Activated CD4-positive, alpha-beta T cell treated with anti-CD3 and anti-CD28 coated beads, Interleukin-2, Interleukin-6, amounts not matched to agents 100 ng/mL and 50 ng/mL, durations not matched to agents 16 hours and 8 hours (primary cell): ENCODE measurements at places on chromosomes 1 and 21.

DNA sequence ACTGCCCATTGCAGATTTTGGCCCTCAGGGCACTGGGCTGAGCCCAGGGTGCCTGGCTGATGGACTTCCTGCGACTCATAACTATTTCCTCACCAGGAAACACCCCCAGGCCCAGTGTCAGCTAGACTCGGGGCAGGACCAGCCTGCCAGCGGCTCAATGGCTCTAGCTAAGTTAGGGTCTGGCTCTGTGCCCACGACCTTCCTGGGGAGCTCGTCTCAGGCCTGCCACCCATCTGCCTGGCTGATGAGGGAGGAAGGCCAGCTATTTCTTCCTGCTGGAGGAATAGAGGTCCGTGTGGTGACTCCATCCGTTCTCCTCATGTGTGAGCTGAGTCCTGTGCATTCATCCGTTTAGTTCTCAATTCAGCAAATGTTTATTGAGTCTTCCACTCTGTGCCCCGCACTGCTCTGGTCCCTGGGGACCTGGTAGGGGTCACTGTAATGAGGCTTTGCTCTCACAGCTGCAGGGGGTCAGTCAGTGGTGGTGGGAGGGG lies 44.5 kb downstream of the KIRREL1 start:
- no peak for DNase-seq

GRCh38 chr1:201944639-201945038 lies 1.7 kb downstream of the LMOD1 start:
- DNase-seq = no peak

GRCh38 chr1:168758503-168758902 lies 29.5 kb upstream of the DPT start:
- no peak for DNase-seq

- no peak for DNase-seq
These were observed 301.0 kb downstream of the RWDD3 start for GRCh38 chr1:95534985-95535384.

DNA sequence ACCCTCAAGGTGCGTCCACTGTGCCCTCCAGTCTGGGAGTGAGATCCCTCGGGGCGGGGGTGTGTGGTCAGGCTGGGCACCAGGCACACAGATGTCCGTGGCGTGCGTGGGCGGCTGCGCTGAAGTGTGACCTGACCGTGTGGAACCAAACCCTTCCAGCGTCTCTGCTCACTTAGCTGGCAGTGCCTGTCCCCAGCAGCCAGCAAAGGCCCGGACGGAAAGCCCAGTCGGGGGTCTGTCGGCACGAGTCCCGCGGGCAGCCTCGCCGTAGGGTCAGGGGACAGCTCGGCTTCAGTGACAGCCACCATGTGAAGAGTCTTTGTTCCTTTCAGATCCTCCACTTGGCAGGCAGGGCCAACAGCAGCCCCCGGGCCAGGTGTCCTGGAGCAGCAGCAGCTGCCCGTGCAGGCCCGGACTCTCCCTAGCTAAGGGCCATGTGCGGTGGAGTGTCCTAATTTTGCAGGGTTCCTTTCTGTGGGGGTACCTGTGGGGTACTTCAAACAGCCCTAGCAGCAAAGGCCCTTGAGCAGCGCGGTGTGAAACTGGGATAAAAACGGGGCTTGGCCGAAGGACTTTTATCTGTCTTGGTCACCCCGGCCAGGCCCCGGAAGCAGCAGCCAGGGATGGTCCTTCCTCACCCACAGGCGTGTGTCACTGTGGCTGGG lies 11.6 kb downstream of the TTLL10 start:
- no peak for DNase-seq

GRCh38 chr1:232274236-232274855 lies 355.6 kb downstream of the SIPA1L2 start:
- DNase-seq = no peak

DNA sequence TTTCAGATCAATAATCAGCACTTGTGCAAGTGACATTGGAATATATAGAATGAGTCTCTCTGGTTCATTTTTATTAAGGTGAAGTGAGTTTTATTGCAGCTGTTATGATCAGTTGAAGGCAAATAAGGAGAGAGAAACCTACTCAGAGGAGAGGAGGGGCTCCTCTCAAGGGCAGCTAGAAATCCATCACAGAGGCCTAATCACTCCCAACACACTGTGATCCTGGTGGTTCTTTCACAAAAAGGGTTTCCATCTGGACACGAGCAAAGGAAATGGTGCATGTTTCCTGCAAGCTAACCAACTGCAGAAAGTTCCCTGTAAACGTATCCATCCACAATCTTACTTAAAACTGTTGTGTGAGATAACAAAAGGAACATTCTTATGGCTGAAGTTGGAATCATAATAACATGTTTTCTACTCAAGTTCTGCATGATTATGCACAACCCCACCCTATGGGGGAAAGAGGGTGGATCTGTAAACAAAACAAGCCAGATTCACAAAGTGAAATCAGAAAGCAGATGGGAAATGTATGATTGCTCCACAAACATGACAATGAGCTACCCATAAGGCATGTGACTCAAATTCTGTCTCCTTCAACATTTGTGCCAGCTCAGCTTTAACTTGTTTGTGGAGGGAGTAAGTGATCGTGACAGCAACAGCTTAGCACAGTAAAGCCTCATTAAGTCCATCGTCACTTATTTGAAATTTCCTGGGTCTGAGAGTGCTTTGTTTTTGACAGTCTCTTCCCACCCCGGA lies 141.2 kb upstream of the ST6GALNAC5 start:
- no peak for DNase-seq

DNA sequence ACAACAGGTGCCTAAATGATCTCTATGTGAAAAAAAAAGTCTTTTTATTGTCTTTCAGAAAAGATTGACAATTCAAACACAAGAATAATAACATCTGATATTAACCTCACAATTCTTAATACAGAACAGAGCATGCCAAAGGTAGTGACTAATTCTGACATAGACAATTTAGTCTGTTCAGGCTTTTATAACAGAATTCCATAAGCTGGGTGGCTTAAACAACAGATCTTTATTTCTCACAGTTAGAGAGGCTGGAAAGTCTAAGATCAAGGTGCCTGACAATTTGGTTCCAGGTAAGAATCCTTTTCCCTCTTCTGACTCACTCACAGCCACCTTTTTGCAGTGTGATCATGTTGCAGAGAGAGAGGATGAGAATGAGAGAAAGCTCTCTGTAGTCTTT lies 27.0 kb downstream of the DPYD start:
- no peak for DNase-seq

DNA sequence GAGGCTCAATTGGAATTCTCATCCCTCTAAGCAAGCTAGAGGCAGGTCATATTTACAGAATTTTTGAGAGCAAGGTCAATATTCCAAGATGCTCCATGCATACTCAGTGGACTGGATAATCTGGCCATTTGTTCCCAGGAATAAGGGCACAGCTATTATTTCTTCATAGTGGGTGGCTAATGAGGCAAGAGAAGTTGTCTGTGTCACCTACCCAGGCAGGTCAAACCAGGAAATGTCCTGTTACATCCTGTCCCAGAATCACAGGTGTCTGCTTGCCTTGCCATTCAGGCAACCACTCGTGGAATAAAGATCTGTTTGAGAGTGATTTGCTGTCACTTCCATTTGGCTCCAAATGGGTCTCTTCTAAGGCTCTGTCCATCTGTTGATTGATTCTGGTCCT lies 85.2 kb upstream of the ZP4 start:
- DNase-seq = no peak

DNA sequence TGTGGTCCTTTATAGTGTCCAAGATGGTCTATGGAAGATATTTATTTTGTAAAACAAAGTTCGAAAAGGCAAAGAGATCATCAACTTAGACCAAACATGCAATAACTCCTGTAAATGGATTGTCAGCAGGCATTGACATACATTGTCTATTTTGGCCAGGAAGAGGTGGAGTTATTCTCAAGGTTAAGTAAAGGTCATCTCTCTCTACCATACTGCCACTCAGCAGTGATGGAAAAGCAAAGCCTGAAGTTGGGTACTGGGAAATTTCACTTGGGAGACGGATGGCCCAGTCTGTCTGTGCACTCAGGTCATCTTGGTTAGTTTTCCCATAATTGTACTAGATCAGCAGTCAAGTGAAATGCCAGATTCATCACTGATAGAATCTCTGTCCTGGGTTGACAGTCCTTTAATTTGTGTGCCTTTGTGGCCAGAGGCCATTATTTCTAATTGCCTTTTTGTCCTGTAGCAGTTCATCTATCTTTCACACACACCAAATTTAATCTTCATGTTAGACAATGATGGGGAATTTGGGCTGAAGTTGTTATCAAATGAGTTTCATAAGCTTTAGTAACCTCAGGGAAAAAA lies 17.5 kb downstream of the PIGP start:
- DNase-seq = no peak

- no peak for DNase-seq
These were observed 22.5 kb downstream of the NIBAN1 start for GRCh38 chr1:184951788-184952187.

DNA sequence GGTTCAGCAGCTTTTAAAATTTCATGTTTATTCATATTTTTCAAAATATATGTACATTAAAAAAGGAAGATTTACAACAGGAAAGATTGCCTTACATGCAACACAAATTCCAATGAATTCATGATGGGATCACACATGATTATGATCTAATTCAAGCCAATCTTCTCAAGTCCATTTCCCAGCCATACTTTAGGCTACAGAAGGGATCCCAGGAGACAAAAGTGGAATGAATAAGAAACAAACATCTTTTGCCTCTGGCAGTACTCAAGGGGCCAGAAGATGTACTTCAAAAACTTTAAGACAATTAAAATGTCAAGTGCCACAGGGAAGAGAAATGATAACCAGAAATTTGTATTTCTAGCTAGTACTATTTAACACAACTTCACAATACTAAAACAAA lies 10.2 kb upstream of the SH2D5 start:
- DNase-seq = no peak

DNA sequence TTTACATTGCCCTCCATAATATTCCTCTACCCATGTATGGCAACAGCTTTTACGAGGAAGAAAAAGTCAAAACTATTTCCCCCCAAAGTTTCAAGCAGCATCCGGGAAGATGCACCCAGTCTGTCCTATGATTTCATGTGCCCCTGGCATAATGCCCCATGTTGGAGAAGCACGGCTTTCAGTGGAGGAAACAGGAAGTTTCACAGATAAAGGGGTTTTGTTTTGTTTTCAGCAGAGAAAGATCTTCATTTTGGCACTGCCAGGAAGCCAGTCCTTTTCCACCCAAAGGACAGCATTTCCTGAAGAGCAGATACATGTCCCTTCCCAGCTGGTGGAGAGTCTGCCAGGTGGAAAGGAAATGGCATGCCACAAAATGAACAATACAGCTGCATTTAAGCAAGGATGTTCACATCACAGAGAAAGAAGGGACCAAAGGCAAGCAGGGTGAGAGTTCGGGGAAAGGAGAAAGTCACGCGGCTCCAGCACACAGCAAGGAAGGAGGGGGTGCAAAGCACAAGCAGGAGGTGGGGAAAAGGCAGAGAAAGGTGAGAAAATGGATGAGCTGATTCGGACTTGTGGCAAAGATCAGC lies 95.3 kb upstream of the HIVEP3 start:
- DNase-seq = no peak

- DNase-seq = no peak
These were observed 24.9 kb upstream of the SARS1 start for GRCh38 chr1:109188781-109189180.

GRCh38 chr1:223199094-223199647 lies 56.1 kb upstream of the TLR5 start:
- no peak for DNase-seq

GRCh38 chr1:115112496-115113375 lies 23.4 kb upstream of the TSPAN2 start:
- peak; percentile 55 for DNase-seq

- peak; percentile 8 for DNase-seq
These were observed 56.0 kb downstream of the TBCE start for GRCh38 chr1:235423214-235423652.

DNA sequence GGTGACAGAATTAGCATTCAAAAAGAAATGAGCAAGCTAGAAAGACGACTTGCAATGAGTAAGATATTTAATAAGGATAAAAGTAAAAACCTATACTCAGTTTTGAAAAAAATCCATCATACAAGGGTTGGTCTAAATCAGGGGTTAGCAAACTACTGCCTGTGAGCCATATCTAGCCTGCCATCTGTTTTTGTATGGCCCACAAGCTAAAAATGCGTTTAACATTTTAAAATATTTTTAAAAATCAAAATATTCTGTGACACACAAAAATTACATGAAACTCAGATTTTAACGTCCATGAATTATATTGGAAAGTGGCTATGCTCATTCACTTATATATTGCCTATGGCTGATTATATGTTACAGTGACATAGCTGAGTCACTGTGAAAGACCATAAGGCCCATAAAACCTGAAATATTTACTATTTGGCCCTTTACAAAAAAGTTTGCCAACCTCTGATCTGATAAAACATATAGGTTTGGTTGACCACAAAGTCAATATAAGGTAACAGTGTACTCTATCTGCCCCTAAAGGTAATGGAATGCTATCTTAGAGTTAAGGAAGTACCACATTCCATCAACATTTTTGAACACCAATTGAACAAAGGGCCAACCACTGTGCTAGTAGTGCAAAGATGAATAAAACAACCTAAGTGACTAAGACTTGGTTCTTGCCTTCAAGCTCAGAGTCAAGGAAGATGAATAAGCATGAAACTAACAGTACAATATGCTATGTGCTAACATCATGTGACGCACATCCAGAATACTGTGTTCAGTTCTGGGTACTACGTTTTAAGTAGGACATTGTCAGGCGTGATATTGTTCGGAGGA lies 3.2 kb downstream of the IFT25 start:
- DNase-seq = peak; percentile 71

- DNase-seq = no peak
These were observed 8.1 kb upstream of the MMP23B start for GRCh38 chr1:1623631-1624442.

DNA sequence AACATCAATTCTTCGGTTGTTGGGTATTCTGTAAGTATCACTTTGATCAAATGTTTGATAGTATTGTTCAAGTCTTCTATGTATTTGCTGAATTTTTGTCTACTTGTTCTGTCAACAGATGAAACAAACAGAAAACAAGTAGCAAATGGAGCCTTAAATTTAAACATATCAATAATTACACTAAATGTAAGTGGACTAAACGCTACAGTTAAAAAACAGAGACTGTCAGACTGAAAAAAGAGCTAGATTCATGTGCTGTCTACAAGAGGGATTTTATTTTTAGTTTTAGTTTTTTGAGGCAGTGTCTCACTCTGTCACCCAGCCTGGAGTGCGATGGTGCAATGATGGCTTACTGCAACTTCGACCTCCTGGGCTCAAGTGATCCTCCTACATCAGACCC lies 10.7 kb upstream of the RAD54L start:
- DNase-seq = no peak

- DNase-seq = no peak
These were observed 7.0 kb upstream of the P3R3URF start for GRCh38 chr1:46183079-46183847.

GRCh38 chr1:8004803-8005573 lies 21.1 kb downstream of the ERRFI1 start:
- no peak for DNase-seq

- DNase-seq = peak; percentile 41
These were observed 10.0 kb downstream of the ARMH1 start for GRCh38 chr1:44684525-44684924.

GRCh38 chr1:1874901-1875300 lies 16.0 kb downstream of the GNB1 start:
- no peak for DNase-seq
